Activated CD4-positive, alpha-beta T cell treated with anti-CD3 and anti-CD28 coated beads, Interleukin-2, amount 50 U/mL, for 24 hours (primary cell): ENCODE measurements at places on chromosomes 2 and 18.
A peak's percentile ranks its signal among the peaks of the same experiment; 100 is the strongest.

DNA sequence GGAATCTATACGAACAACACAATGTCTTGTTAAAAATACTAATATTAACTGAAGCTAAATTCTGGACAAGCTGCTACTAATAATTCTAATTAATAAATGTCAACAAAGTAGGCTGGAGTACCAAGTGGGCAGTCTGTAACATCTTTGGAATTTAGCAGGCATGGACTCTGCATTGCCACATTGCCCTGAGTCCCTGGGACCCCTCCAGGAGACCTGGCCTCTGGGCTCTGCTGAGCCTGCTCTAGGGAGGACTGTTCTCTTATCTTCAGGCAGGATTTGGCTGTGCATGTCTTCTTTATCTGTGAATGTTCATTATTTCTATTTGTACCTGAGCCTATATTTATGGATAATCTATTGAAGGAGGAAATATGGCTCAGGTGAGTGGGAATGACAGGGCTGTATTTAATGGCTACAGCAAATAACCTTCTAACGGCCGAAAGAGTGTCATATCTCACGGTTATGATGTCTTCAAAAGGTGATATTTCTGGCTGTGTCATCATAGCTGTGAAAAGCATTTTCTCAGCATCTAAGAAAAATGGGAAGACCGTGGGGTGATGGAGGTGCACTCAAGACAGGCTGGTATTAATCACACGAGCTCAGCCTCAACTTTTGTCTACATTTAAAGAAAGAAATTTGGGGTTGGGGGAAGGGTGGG is 28.6 kb upstream of the SETBP1 start:
- no peak for DNase-seq

- peak; percentile 69 for DNase-seq
Observed at GRCh38 chr18:38940863-38941531, 1375.4 kb upstream of the CELF4 start.

- DNase-seq = peak; percentile 68
Observed at GRCh38 chr2:108621087-108621559, 86.9 kb downstream of the LIMS1 start.

DNA sequence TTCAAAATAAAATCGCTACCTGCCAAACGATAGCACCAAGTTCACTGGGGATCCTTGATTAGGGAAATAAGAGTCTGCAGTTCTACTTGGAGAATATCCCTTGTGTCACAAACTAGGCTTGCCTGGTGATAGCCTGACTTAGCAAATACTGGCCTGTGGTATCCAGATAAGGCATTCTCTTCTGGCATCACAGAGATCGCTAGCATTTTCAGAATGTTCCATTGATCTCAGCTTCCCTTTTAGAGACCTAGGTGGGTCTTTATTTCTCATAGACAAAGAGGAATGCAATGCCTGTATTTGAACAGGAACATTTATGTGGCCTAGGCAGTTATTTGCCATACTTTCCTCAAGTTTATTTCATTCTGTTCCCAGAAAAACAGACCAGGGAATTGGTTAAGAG is 349.1 kb downstream of the STK39 start:
- DNase-seq = no peak

- no peak for DNase-seq
Observed at GRCh38 chr2:206105541-206105940, 19.6 kb upstream of the INO80D start.

- no peak for DNase-seq
Observed at GRCh38 chr2:130891966-130892365, 55.3 kb downstream of the ARHGEF4 start.

DNA sequence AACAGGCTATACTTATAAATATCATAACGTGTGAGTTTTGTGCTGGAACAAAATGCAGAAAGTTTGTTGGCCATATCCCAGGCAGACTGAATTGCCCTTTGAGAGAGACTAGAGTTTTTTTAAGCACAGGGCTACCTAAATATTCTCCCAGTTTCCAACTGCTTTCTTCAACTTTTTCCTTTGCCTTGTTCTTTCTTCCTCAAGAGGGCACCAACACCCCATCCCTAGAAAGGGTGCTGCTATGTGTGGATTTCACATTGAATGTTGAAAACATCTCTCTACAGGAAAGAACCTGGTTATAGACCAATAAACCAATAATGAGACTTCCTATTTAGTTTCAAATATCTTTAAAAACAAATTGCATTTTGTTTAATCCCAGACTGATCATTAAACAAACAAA is 87.9 kb downstream of the ICOS start:
- no peak for DNase-seq

- DNase-seq = no peak
Observed at GRCh38 chr18:58698701-58699193, 27.5 kb downstream of the MALT1 start.

- DNase-seq = no peak
Observed at GRCh38 chr2:57542081-57542480, 504.5 kb upstream of the VRK2 start.

DNA sequence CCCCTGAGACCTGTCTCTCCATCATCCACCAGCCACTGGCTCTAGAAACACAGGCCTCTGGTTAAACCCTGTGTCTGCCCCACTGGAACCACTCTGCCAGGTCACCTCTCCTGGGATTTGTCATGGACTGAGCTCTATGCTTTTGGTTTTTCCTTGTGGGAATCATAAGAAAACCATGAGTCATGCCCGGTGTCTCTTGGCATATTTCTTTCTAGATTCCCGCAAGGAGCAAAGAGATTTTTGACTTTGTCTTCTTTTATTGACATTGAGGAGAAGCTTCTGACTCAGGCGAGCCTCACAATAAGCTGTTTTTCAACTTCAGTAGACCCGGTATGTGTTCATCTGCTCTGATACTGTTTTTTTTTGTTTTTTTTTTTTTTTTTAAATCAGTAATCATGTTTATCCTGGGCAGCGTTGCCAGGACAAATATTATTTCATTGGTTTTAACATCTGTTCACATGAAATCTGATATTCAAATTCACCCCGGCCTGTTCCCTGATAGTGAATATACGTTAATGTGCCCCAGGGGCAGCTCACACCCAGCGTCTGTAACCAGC is 207.1 kb downstream of the ACKR3 start:
- no peak for DNase-seq

DNA sequence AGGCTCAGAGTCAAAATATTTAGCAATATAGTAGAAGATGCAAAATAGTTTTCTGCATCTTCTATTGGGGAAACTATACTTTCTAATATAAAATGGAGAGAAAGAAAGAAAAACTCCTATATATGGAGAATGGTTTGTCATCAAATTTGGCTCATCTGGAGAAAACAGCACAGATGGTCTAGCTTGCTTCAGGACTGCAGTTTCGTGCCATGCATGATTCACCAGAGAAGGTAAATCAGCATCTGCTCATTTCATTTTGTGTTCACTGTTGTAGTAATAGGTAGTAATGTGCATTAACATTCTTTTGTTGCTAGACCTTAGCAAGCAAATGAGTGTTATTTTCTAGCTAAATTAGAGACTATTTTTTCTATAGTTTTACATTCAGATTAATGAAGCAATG is 179.0 kb downstream of the ASXL3 start:
- DNase-seq = no peak

- no peak for DNase-seq
Observed at GRCh38 chr2:190178066-190178722, 115.7 kb upstream of the MSTN start.

DNA sequence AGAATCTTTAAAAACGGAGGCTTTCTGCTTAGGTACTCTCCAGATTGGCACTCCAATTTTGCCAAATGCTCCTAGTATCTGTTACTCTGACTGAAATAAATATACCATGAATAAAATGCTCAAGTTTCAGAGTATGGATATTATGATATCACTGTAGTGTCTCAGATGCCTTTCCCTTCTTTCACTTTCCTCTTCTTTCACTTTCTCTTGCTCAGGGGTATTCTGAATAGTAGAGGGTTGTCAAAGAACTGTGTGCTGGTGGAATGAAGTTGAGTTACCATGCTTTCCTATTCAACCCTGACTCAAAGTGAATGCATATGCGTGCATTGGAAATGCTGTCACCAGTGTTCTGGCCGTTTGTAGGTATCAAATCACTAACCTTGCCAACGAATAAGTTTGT is 1015.2 kb upstream of the FANCL start:
- no peak for DNase-seq

- no peak for DNase-seq
Observed at GRCh38 chr2:53694096-53694771, 73.4 kb upstream of the CHAC2 start.

GRCh38 chr2:168830958-168831357 is 28.5 kb downstream of the NOSTRIN start:
- DNase-seq = no peak

DNA sequence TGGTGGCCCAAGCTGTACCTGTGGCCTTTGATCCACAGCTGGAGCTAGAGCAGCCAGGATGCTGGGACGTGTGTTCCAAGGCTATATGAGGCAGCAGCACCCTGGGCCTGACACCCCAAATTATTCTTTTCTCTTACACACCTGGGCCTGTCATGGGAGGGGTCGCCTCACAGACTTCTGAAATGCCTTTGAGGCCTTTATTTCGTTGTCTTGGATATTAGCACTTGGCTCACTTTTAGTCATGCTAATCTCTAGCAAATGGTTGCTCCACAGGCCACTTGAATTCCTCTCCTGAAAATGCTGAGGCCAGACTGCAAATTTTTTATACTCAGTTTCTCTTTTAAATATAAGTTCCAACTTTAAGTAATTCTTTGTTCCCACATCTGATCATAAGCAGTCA is 22.0 kb upstream of the IL1R2 start:
- no peak for DNase-seq

DNA sequence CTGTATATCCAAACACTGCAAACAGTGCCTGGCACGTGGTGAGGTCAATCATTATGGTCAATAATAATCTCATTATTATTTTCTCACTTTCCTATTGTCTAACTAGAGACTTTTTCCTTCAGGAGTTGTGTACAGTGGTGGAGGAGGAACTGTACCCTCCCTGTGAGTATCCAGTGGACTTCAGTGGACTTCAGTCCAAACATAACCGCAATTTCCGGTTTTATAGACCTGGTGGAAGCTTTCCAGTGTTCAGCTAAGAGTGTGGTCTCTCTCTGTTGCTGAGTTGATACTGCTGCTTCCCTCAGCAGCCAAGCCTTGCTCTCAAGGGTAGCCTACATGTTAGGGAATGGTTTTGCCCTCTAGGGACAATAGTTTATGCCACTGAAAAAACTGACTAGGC is 447.1 kb downstream of the TMEM182 start:
- no peak for DNase-seq

- no peak for DNase-seq
Observed at GRCh38 chr2:120346026-120346666, at the start of gene INHBB. Gene INHBB, plus strand, starts transcription at chr2:120346136. Its CDS starts 53 bp downstream, at chr2:120346189.

GRCh38 chr2:171318463-171318934 is 115.3 kb downstream of the METTL8 start:
- DNase-seq = no peak

GRCh38 chr2:207161247-207162123 is 4.3 kb downstream of the KLF7 start:
- DNase-seq = no peak

GRCh38 chr2:167353605-167354280 is 465.5 kb downstream of the XIRP2 start:
- no peak for DNase-seq

DNA sequence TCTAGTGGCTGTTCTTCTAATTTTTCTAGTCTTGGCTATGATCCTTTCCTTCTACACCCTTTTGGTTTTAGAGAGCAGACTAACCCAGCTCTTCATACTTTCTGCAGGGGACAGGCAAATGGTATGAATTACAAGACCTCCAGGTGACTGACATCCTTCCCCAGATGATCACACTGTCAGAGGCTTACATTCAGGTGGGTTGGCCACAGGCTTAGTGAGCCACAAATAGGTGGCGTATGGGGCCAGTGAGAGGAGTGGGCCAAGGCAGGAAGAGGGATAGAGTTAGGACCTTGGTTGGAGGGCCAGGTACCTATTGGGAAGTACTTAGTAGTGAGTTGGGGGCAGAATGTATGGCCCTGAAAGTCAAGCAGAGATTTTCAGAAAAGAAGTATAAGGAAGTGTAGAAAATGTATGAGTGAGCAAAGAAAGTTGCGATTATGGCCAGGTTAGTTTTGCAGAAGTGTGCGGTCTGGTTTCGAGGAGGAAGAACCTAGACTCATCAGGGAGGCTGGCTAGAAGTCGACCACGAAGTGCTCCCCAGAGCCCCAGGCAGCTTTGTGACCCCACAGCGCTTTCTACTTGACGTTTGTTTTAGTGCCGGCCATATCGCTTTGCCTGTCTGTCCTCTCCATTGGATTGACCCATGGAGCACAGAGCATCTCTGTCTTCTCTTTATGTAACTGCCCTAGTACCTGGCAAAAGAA is 20.0 kb downstream of the SFTPB start:
- no peak for DNase-seq

DNA sequence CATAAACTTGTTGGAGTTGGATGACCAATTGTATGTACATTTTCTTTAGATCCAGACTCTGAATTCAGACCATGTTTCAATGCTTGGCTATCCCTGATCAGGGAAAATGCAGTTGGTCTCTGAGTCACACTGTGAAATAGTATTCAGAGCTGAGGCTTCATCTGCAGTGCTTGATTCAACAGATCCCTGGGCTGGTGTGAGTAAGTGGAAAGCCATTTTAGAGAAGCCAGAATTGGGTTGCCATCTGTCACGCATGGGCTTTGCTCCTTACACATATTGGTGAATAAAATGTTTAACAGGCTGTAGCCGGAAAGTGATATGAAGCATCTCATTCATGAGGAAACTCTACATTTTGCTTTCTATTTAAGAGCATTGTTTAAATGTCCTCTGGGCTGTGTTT is 50.0 kb upstream of the ACYP2 start:
- no peak for DNase-seq

GRCh38 chr2:12202313-12203075 is 456.1 kb downstream of the LPIN1 start:
- DNase-seq = no peak

DNA sequence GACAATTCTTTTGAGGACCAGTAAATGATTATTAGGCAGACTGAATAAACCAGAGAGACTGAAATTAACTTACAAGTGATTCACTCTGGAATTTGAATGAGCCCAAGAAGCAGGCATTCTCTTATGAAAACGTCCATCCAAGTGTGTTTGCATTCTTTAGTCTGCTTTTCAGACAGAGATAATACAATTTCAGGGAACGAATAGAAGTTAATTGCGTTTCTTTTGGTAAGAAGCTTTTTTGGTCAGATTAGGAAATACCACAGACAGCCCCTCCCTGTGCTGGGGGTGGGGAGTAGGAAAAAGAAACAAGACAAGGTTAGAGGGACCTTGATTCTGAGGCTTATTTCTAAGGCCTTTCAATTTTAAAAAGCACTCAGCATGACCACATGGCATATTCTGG is 874.4 kb downstream of the SUCLG1 start:
- DNase-seq = no peak

- DNase-seq = no peak
Observed at GRCh38 chr2:230912046-230912445, 13.0 kb downstream of the GPR55 start.
